ENCODE measurements at places on chromosomes 2 and 18.
A peak's percentile ranks its signal among the peaks of the same experiment; 100 is the strongest.

DNA sequence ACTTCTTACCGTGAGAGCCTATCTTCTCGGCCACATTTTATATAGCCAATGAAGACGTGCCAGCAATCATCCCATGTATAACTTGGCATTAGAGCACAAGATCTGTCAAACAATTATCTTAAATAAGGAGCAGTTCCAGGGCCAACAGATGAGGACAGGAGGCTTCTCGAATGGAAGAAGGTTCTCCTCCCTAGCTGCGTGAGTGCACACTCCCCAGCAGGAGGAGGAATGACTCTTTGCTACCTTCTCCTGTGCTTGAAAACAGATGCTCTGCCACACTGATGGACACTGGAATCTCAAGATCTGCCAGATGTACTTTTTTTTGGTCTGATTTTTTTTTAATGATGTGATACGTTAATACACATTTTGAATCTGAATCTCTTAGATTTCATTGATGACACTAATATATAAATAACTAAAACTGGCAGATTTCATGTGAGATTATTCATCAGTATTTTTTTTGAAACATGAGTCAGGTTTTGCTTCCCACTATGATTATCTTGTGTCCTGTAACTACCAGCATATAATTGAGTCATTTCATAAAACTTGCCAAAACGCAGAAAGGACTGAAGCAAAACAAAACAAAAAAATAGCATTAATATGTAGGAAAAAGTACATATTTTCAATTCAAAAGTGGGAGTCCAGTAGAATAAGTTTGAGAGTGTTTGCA lies 626 bp upstream of the VIT start:
- no peak for DNase-seq

DNA sequence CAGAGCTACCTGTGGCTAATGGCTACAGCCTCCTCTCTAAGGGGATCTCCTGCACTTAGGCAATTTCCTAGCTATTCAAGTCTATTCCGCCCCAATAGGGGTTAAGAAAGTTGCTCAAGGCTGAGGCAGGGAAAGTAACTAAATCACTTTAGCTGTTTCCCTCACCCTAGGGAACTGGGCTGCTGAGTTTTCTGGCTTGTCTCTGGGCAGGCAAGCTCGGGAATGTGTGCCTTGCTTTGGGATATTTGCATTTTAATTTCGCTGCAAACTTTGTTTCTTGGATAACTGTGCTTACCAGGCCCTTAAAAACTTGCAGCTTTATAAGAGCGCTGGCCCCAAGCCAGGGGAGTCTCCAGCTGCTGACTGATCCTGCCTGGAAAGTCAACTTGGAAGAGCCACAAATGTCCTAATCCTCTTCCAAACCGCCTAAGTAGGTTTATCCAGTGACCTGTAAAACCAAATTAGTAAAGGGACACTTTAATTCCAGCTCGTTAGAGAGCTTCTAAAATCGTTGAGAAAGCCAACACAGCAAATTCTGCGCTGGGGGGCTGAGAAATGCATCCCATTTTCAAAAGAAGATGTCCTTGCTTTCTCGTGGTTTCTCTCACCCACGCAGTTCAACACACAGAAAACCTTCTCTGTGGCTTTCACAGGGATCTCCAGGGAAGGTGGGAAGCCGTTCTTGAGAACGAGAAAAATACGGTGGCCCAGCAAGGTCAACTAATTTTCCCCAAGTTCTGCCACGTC lies 59.5 kb upstream of the SP3 start:
- DNase-seq, result no peak

GRCh38 chr2:219530048-219530963 lies 13.3 kb downstream of the CHPF start:
- peak; percentile 98 for DNase-seq

- DNase-seq, result no peak
These were observed 388.6 kb upstream of the TNP1 start for GRCh38 chr2:217248312-217248935.

- DNase-seq, result no peak
These were observed 24.8 kb upstream of the LMAN1 start for GRCh38 chr18:59383851-59384250.

All from HuH-7 (cell line).